ENCODE measurements at places on chromosomes 16 and 17. TPM values are rescaled to one million over a fixed set of nuclear protein-coding genes. Genes with fewer than 3 reads are reported as not detected.

Gene SOCS7
- 17.2 TPM for total RNA-seq

Gene PYY
- not detected for total RNA-seq

Gene SLC38A8
- not detected for total RNA-seq

Gene STXBP4
- 20.4 TPM for total RNA-seq

Gene SULT1A2
- total RNA-seq = 1.8 TPM
